ENCODE measurements at places on chromosomes 5 and 9.

DNA sequence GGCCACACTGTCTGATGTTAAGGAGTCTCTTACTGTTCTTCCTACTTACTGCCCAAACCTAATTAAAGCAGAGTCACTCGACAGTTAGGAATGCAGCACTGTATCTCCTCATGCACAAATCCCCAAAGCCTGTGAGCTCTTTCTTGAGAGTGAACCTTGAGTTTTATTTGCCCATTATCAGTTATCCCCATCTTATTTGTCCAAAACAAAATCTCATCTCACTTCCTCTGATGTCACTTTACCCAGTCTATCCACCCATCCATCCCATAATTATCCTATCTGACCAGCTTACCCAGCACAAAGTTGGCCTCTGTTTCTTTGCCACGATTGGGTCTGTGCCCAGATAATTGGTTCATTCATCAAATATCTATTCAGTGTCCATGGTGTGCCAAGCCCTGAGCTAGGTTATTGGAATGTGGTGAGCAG is 250.8 kb downstream of the SLIT3 start:
- DNase-seq: no peak

DNA sequence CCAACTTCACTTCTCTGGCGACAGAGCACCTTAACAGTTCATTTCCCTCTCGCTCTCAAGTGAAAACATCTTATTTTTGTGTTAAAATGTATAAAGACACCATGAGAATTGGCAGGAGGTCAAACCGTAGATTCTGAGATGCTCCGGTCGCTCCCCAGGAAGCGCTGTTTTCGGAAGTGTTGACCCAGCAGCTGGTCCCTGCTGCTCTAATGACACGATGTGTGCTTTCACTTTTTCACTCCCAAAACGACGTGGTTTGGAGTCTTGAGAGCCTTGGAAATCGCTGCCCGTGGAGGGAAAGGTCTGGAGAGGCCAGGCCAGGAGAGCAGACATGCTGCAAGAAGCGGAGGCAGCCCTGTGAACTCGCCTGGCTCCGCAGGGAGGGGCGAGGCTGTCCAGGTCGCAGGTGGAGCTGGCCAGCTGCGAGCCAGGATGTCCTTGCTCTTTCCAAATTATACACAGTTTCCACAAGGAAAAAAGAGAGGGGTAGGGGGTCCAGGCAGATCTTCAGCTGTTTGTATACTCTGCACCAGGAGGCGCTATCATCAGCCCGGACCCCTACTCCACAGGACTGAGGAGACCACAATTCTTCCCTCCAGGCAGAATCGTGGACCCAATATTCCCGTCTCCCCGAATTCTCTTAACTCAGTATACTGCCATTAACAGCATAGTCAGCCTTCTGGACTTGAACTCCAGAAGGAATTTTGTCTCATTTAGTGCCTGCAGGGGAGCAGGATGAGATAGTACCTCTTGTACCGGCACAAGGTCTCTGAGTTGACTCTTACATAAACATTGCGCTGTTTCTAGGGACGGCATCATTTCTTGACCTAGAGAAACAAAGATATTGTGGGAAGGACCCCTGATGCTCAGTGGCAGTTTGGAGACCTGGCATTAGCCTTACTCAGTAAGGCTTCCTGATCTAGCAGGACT is 248.6 kb upstream of the ANKRD55 start:
- peak; percentile 49 for DNase-seq

- no peak for DNase-seq
These were observed 179.7 kb downstream of the PIK3R1 start for GRCh38 chr5:68395302-68395701.

- no peak for DNase-seq
These were observed 213.2 kb downstream of the TRIO start for GRCh38 chr5:14356305-14356704.

GRCh38 chr5:51230336-51230735 is 152.9 kb upstream of the ISL1 start:
- DNase-seq: peak; percentile 2

DNA sequence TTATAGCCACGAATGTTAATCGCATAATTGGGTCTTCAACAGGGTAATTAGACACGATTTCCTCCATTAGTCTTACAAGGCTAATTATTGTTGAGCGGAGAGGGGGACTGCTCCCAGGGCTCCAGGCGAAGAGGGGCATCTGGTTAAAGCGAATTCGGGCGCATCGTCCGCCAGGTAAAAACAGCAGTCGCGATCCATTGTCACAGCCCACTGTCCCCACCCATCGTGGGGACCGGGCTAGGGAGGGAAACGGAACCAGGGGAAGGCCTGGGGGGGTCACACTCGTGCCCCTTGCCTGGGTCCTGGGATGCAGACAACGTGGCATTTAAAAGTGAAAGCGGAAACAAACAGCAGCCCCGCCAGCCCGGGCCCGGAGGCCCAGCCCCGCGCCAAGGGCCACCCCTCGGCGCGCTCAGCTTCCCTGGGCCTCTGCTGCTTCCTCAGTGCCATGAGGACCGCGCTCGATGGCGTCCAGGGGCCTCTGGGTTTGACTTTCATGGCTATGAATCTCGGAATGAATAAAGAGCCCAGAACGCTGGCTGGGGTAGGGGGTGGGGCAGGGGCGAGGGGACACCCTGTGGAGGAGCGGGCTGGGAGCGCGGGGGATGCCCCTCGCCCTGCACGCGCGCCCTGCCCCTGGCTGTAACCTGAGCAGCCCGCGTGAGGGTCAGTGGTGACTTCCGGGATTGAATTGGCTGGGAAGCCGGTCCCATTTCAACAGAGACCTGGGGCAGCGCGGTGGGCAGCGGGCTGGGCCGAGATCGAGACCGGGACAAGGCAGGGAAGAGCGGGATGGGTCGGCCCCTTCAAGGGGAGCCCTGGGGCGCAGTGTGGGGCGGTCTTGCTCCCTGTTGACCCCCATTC is 99.9 kb downstream of the GTF3C4 start:
- peak; percentile 83 for DNase-seq

Measured in OCI-M1 (cell line).